ENCODE measurements at places on chromosomes 11 and 22.

DNA sequence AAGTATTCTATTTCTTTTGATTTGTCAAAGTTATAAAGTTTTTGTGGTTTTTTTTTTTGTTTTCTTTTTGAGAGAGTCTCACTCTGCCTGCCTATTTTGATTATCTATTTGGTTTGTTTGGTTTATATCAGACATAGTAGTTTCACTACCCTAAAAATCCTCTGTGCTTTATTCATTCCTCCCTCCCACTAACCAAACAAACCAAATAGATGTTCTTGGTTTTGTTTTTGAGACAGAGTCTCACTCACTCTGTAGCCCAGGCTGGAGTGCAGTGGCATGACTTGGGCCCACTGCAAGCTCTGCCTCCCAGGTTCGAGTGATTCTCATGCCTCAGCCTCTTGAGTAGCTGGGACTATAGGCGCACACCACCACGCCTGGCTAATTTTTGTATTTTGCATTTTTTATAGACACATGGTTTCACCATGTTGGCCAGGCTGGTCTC lies 67.9 kb downstream of the ENTHD1 start:
- DNase-seq = no peak

DNA sequence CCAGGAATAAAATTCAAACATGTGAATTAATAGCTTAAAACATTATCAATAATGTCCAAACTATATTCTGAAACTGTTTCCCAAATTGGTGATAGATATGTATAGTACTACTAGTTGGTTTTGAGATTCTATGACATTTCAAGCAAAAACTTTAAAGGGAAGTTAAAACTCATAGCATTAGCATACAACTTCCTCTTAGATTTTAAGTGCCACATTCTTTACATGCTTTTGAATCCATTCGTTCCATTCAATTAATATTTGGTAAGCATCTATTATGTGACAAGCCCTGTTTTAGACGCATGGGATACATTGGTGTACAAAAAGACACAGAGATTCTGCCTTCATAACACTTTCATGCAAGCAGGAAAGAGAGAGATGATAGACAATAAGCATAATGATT lies 8.9 kb downstream of the PATL1 start:
- DNase-seq = no peak

- DNase-seq = no peak
Observed at GRCh38 chr11:35107861-35108260, 31.1 kb upstream of the CD44 start.

GRCh38 chr22:19779011-19779421 lies 18.4 kb downstream of the TBX1 start:
- no peak for DNase-seq

GRCh38 chr11:9527481-9528135 lies 45.9 kb upstream of the WEE1 start:
- no peak for DNase-seq

DNA sequence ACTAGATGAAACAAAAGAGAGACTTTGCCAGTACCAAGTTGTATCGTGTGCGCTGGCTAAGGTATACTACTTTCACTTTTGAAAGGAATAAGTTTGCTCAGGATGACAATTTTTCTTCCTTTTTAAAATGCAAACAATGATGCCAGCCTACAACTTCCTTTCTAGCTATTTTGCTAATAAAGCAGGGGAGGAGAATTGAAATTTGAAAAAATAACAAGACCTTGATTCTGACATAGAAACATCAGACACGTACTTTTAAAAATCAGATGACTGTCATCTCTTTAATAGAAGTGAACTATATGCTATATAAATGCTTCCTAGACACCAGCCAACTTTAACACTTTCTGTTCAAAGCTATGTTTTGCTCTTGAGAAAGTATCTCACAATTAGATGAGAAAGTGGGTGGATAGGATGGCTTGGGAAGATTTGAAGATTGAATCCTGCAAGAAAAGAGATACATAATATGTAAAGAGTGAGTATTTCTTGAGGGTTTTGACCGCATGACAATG lies 41.7 kb upstream of the BLID start:
- DNase-seq = no peak

DNA sequence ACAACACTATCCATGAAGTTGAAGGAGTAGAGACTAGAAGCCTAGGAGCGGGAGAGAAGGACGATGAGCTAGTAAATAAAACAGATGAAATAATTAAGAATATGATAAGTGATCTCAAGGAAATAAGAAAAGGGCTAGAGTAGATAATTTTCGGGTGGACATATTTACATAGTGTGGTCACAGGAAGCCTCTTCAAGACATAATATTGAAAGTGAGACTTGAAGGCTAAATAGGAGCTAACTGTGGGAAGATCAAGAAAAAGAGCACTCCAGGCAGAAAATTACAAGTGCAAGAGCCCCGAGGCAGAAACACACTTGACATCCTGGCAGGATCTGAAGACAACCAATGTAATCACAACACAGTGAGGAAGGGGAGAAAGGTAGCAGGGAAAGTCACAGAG lies 11.9 kb upstream of the PPFIBP2 start:
- no peak for DNase-seq

- no peak for DNase-seq
Observed at GRCh38 chr11:8250981-8251615, 12.6 kb downstream of the LMO1 start.

DNA sequence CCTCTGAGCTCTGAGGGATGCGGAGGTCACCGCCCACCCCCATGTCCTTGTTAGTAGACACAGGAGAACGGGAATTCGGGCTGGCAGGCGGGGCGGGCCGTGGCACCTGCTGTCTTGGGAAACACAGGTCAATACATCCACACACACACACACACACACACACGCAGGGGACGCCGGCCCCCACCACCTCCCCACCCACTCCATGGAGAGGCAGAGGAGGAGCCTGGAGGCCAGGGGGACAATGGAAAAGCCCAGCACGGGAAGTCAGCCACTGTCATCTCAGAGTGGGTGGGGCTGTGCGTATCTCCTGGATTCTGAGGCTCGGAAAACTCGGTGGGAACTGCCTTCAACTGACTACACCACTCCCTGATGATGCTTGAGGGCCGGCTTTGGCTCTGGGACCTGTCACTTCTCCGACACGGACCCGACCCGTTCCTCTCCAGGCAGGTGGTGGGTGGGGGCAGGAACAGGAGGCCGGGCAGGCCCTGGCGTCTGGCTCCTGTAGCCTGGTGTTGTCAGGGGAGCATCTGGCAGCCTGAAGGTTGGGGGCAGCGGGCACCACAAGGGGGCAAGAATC lies 18.5 kb upstream of the TMEM184B start:
- no peak for DNase-seq

DNA sequence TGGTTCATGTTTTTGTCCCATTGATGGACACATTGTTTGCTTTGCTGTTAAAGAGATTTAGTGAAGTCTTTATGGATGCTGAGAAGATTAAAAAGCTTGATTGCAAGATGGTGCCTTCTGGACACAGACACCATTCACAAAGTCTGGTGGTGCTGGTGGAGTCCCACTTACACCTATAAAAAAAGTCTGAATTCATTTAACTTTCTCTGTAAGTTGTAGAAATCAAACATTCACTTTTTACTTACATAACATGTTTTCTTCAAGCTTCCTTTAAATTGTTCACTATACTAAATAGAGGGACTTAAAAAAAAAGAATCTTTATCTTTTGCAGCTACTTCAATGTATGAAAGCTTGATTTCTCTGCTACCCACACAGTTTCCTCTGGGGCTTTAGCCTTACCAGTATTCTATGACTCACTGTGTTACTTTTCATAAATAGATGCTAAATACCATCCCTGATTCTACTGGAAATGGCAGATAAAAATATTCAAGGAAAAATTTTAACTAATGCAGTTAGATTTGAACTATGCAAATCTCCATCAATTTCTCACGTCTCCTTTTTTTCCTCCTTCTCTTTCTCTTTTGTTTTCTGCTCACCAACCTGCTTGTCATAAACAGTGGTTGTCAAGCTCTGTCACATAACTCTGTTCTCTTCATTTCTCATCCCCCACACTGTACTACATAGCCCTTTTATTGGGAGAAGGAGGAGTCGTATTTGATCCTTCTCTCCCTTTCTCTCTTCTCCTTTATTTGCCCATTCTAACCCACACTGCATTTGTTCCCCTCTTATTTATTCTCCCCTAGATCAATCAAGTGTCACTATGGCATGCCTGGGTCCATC lies 89.7 kb downstream of the FAM76B start:
- DNase-seq = no peak

- DNase-seq = no peak
Observed at GRCh38 chr11:117959438-117960149, 26.6 kb upstream of the IL10RA start.

GRCh38 chr11:119087123-119087522 lies 2.4 kb downstream of the HMBS start:
- no peak for DNase-seq

GRCh38 chr22:45064313-45065278 lies 54.8 kb upstream of the PHF21B start:
- DNase-seq = no peak

DNA sequence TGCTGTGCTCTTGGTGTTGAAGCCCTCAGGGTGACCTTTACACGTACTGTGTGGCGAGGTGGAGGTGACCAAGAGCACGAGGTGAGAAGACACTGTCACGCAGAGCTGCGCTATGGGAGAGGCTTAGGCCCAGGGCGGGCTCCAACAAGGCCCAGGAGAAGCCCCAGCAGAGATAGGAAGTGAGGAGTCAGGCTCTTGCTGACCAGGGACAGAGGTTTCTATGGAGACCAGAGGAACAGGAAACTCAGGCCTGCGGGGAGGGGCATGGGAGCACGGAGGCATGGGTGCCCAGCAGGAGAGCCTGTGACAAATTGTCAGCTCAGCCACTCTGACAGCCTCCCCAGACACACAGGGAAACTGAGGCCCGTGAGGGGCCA lies 15.8 kb downstream of the DGKZ start:
- no peak for DNase-seq

DNA sequence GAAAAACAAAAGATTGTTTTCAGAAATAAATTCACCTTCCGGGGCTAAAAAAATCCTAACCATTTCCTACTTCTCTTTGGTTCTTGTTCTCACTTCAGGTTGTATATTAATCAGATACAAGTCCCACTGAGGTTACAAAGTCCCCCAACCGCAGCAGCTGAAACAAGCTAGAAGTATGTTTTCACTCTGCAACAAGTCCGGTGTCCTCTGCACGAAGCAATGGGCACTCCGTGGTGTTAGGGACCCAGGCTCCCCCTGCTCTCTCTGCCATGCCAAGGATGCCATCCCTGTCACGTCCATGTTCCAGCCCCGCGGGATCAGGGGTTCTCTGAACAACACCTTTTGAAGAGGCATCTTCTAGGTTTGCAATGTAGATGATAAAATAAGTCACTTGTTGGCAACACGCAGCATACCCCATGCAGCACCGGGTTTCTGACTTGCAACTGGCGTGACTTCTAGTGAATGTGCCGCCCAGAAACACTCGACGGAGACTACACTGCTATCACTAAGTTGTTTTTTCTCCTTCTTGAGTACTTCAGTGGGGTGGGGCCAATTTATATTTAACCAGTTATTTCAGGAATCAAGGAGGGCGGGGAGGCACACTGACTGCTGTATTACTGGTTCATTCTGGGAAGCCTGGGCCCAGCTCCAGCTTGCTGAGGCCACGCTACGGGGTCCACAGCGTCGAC lies 25.4 kb upstream of the GSTP1 start:
- DNase-seq = no peak

DNA sequence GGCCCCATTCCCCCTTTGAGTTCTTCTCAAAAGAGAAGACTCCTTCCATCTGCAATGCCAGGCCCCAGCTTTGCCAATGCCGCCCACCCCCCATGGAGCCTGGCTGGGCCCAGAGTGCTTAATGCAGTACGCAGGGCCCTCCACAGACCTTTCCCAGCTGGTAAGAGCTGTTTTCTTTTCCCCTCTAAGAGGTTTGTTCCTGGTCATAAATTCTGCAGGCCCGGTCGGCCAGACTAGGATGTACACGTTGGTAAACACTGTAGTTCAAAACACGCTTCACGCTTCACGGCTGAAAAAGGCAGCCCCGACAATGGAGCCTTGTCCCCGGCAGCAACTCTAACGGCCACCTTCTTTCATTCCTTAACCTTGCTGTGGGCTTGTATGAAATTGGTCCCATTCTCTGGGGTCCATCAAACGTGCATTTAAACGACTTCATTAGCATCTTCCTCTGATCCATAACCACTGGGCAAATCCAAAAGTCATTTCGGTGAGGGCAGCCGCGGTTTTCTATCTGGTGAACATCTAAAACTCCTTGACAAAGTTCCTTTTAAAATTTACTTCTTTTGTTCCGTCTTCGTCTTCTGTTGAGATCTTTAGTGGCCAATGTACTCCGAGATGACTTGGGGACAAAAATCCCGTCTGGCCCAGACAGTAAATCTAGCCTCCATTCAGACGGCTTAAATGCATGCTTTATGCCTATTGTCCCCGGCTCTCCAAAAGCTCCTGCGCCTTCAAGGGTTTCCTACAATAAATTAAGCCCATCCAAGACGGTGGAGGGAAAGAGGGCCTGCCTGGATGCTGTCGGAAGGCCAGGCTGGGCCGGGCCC lies 60.0 kb upstream of the MYEOV start:
- no peak for DNase-seq

DNA sequence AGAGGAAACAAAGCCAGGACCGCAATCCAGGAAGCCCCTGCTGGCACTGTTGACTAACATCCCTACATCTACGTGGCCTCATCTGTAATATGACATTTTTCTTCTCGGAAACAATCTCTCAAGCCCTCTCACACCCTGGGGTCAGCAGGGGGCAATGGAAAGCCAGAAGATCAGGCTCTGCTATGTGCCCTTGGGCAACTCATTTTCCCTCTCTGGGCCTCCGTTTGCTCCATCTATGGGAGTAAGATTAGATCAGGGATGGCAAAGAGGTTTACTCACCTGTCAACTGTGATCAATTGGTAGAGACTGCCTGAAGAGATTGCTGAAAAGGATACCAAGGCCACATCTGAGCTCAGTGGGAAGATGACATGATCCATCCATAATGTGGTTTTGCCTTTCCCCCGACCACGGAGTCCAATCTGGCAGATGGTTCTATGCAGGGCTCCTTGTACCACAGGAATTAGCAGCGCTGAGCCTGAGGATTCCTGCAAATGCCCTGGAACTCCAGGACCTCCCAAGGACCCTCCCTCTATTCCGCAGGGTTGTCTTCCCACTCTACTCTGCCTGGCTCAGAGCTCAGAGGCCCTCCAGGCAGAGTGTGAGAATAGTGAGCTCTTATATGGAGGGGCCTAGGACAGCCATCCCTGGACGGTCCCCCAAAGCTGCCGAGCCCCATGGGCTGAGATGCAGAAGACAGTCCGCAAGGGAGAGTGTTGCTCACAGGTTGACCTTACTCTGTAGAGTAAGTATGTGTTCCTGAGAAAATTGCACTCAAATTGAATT lies 66.1 kb downstream of the CHST1 start:
- no peak for DNase-seq
